ENCODE measurements at places on chromosomes 6 and 20.

DNA sequence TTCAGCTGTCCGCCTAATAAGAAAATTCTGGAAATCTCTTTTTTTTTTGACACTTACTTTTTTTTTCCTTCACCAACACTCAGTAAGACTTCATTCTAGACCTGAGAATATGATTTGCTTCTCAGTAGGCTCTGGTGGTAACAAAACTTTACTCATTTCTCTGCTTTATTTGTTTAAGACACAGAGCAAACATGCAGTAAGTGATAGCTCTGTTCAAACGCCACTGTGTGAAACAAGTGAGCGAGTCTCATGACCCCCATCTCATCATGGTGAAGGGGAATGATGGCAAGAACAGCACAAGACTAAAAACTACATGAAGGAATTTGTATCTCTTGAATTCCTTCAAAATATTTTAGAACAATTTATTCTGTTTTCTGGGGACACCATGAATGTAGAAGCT is 541.6 kb upstream of the POU3F2 start:
- DNase-seq, result no peak

DNA sequence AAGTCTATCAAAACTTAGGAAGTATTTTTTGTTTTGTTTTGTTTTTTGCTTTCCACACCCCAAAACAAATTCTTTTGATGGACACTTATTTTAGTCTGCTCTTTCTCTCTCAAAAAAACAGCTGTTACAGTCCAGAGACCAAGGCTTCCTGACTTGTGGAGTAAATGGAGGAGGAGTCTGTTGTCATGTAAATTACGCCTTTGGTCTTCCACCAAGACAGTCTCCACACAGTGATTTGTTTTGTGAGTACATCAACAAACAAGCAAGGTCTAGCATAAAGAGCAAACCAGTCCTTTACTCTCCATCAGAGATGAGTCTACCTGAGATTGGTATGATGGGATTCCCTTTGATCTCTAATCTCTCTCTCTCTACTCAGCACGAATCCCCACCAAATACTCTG is 588.0 kb upstream of the ARID1B start:
- no peak for DNase-seq

DNA sequence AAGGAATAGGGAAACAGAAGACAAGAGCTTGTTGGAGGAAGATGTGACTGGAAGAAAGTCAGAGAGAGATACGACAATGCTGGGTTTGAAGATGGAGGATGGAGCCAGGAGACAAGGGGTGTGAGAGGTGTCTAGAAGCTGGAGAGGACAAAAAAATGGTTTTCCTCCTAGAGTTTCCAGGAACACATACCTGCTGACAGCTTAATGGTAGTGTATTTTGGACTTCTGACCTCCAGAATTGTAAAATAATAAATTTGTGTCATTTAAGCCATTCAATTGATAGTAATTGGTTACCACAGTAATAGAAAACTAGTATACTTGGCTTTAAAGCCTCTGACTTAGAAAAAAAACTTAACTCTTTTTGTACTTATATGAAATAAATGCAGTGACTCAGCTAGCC is 3.6 kb downstream of the AIG1 start:
- no peak for DNase-seq

GRCh38 chr6:144246988-144247387 is 38.1 kb upstream of the UTRN start:
- DNase-seq, result no peak

- no peak for DNase-seq
Observed at GRCh38 chr6:34573567-34574183, 17.5 kb upstream of the SPDEF start.

GRCh38 chr6:97293198-97293696 is 10.2 kb upstream of the MMS22L start:
- no peak for DNase-seq

DNA sequence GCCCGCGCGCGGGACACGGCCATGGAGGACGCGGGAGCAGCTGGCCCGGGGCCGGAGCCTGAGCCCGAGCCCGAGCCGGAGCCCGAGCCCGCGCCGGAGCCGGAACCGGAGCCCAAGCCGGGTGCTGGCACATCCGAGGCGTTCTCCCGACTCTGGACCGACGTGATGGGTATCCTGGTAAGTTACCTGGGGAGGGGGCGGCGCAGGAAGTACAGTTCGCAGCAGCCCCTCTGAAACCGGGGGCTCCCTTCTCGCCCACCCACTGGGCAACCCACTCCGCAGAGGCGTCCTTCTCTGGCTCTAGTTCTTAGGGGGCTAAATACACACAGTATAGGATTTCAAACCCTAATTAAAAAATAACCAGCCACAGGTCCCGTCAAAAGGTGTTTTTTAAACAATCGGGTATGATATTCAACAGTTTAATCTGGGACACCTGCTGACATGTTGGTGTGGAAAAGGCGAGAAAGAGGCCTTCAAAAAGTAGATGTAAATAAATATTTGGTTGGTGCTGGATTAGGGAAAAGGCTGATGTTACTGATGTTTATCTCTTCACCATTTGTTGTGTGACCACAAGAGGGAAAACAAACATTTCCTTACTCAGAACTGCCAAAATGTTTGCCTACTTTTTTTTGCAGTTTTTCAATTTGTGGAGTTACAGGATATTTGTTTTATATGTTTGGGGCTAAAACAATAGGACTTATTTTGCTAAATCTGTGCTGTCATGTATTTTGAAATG is 577 bp downstream of the SASH1 start:
- no peak for DNase-seq

- no peak for DNase-seq
Observed at GRCh38 chr6:44935693-44936300, 392.3 kb upstream of the RUNX2 start.

DNA sequence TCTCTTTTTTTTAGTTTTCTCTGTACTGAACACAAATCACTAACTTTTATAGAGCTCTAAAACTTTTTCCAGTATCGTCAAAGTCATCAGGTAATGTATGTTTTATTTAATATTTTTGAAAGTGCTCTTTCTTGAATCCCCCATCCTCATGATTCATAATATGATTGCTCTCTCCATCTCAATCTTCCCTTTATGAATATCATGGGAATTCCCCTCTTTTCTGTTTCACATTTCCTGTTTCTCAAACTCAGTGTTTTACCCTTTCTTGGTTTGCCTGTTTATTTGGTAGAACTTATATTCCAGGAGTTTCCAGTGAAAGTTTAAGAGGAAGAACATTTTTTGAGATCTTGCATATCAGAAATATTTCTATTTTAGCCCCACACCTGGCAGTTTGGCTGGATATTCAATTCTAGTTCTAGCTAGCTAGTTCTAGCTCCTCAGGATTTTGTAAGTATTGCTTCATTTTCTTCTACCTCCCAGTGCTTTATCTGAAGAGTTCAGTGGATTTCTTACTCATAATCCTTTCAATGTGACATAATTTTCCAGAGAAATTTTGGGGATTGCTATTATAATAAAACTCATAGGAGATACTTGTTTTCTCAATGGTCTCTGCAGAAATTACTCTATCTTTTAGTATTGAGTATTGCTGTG is 6.1 kb upstream of the C6orf58 start:
- no peak for DNase-seq

DNA sequence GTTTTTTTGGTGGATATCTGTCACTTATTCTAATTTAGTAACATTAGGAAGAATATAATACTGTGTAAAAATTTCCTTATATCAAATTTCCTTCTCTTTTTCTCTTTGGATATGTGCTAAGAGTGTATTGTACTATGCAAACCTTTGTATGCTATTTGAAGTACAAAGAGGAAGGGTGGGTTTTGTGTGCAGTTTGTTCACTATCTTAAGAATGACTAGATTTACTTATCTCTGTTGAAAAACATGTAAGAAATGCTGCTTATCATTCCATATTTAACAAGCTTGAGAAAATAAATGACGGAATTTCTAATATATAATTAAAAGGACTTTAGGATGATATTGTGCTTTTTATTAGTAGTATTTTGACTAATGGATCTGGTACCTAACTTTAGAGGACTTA is 13.1 kb downstream of the CD2AP start:
- DNase-seq, result no peak

Measured in MM.1S (cell line).